Activated CD8-positive, alpha-beta memory T cell treated with anti-CD3 and anti-CD28 coated beads, Interleukin-2, amount 10 ng/mL, durations not matched to agents 7 days and 5 days (primary cell): ENCODE measurements at places on chromosomes 16 and 17. TPM values are rescaled to one million over a fixed set of nuclear protein-coding genes. Genes with fewer than 3 reads are reported as not detected.

The CACNG3 gene
- not detected for total RNA-seq

DNA sequence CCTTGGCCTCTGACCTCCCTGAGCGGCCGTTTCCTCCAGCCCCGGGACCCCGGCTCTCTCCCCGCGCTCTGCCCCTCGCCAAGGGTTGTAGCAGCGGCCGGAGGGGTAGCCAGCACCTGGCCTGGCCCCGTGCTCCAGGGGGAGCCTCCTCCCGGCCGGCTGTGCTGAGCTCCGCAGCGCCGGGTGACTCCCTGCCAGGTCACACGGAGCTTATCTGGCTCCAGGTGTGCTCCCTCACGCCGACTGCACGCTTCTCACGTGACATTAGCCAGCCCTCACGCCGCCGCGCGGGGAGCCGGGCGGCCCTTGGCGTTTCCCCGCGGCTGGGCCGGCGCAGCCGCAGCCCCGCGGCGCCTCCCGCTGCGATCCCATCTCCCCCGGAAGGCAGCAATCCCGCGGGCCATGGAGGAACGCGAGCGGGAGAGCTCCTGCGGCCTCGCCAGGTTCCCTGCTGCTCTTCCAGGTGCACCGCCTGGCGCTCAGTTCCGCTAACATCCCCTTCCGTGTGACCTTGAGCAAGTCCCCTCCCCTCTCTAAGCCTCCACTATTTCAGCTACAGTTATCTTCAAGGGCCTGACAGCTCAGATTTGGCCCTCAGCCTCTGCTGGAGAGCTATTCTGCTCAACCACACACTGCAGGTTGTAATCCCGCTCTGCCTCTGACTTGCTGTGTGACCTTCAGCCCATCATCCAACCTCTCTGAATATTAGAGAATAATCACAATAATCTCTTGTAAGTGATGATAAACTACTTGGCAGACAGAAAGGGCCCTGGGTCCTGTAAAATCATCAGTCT lies 3.4 kb downstream of the MYO18A start:
- peaks cover 34% of the 10 kb centered on the region for H3K4me1 ChIP-seq
- DNase-seq, result peak; percentile 60
- H3K27me3 ChIP-seq, result peaks cover 6% of the 10 kb centered on the region
- H3K27ac ChIP-seq, result peak overlapping the region; percentile 80
- no peaks in the 10 kb centered on the region for H3K36me3 ChIP-seq

GRCh38 chr17:75155191-75155601 lies 884 bp upstream of the JPT1 start:
- peaks cover 31% of the 10 kb centered on the region for H3K4me1 ChIP-seq
- H3K36me3 ChIP-seq, result peaks cover 24% of the 10 kb centered on the region
- peak overlapping the region; percentile 88 for H3K27ac ChIP-seq
- no peaks in the 10 kb centered on the region for H3K27me3 ChIP-seq
- DNase-seq, result no peak
- H3K4me3 ChIP-seq, result peak overlapping the region; percentile 98

DNA sequence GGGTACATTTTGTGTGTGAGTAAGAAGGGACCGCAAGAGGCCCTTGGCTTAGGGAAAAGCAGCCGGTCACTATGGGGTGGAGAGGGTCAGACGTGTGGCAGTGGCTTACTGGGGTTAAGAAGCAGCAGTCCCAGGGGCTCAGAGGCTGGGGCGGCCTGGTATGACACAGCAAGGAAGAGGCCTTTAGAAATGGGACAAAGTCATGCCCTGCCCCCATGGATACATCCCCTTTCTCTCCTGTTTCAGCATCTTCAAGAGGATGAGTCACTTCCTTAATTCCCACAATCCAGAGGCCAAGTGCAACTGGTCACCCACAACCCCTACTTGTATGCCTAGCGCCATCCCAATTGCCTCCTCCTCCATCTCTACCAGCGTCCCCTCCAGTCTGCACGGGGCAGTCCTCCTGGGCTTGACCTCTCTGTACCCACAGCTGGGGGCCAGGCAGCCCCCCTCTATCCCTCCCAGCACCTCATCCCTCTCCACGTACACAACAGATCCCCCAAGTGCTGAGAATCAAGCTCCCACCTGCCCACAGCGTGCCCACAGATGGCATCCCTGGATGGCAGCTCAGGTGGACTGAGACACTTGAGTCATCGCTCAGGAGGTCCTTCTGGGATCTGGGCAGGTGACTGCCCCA lies 6.9 kb upstream of the EFTUD2 start:
- H3K4me3 ChIP-seq, result no peak overlapping the region
- H3K4me1 ChIP-seq, result peaks cover 11% of the 10 kb centered on the region
- no peaks in the 10 kb centered on the region for H3K36me3 ChIP-seq
- no peak overlapping the region for H3K27ac ChIP-seq
- DNase-seq, result no peak

DNA sequence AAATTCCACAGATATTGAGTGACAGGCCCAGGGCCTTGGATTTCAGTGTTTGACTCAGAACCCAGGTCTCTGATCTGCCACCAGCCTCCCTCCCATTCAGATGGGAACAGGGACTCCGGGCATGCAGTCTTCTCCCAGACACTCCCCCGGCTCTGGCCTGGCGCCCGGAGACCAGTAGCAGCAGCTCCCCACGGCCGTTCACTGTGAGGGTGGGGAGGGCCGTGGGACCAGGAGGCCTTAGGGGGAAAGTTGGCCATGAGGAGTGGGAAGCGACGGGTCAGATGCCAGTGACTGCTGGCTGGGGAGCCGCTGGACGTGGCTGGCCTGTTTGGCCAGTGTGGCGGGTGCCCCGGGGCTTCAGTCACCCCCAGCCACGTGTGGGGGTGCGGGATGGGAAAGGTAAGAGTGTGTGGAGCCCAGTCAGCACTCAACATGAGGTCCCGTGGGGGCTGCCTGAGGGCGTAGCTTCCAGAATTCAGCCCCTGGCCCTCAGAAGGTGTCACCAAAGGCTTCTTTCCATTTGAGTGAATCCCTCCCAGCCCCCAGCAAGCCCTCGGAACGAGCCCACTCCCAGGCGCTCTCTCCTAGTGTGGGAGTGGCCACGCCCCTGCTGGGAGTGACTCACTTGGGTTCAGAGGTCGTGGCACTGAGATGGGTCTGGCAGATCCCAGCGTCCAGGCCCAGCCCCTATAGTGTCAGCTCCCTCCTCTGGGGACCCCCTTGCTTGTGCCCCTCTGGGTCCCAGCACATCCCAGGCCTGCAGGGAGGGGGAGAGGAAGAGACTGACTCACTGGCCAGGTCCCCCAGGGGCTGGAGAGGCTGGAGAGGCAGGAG lies 309.4 kb downstream of the SEC14L1 start:
- H3K4me1 ChIP-seq, result peaks cover 65% of the 10 kb centered on the region
- H3K27ac ChIP-seq, result peak overlapping the region; percentile 99
- H3K27me3 ChIP-seq, result no peaks in the 10 kb centered on the region
- DNase-seq, result peak; percentile 71
- peaks cover 33% of the 10 kb centered on the region for H3K36me3 ChIP-seq
- H3K4me3 ChIP-seq, result peak overlapping the region; percentile 86

The CCL1 gene
- total RNA-seq, result 0.73 TPM

The USP7 gene
- 179 TPM for total RNA-seq

- peaks cover 5% of the 10 kb centered on the region for H3K27me3 ChIP-seq
- H3K4me3 ChIP-seq, result no peak overlapping the region
- peaks cover 13% of the 10 kb centered on the region for H3K36me3 ChIP-seq
- no peaks in the 10 kb centered on the region for H3K4me1 ChIP-seq
- H3K27ac ChIP-seq, result no peak overlapping the region
Measured at GRCh38 chr17:60559995-60560859, 34.2 kb upstream of the APPBP2 start.

DNA sequence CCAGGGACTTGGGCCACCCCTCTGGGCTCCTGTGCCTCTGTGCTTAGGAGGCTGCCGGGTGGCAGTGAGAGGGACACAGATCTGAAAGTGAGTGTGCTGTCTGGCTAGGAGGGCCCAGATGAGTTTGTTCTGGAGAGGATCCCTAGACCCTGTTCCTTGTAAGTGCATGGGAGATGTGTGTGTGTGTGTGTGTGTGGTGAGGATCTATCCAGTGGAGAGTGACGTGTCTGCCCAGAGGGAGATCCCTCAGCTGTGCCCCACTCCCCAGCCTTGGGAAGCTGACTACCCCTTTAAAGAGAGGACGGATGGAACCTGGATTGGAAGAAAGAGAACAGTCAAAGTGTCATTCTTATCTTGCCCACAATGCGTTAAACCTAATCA lies 25.5 kb upstream of the CDC42EP4 start:
- peaks cover 6% of the 10 kb centered on the region for H3K4me1 ChIP-seq
- DNase-seq, result no peak
- no peaks in the 10 kb centered on the region for H3K27me3 ChIP-seq

- H3K36me3 ChIP-seq, result no peaks in the 10 kb centered on the region
- DNase-seq, result no peak
- no peaks in the 10 kb centered on the region for H3K4me1 ChIP-seq
- no peak overlapping the region for H3K4me3 ChIP-seq
Measured at GRCh38 chr16:65015599-65015998, 106.3 kb downstream of the CDH11 start.

DNA sequence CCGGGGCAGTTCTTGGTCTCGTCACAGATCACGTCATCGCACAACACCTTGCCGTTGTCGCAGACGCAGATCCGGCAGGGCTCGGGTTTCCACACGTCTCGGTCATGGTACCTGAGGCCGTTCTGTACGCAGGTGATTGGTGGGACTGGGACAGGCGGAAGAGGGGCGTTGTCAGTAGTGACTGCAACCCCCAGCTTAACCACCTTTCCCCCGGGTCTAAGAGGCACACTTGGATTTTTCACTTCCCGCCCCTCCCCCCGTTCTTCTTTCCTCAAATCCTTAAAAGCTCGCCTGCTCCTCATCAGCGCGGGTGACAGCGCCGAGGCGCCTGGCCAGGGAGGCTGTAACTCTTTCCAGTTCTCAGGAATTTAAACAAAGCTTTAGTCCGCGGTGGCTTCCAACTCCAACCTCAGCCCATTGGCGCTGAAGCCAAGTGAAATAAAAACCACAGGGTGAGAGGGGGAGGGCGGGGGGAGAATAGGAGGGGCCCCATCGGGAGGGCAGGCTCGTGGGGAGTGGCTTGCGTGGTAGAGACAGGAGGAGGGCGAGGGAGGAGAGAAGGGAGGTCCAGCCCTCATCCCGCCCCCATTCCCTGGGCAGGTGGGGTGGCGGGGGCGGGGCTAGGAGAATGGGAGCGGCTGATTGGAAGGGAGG lies 1.5 kb downstream of the COL1A1 start:
- peak overlapping the region; percentile 61 for H3K4me3 ChIP-seq
- peaks cover 51% of the 10 kb centered on the region for H3K27me3 ChIP-seq
